Coronary artery (tissue), 2 donors: ENCODE measurements at places on chromosomes 1 and 21.

DNA sequence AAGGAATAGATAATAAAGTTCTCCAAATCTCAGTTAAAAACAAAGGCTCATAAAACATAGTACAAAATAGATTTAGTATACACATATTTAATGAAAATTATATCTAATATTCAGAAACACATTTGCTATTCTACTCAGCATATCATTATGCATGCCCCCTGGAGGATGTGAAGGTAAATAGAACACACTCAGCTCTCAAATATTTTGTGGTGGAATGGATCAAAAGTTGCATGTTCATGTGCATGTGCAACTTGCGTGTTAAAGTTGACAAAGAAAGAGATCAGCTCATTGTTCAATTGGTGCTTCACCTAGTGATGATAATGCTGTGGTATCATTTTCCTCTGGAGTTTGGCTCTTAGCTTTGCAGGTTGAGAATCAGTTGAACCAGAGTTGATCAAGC is 4.9 kb upstream of the ZNF644 start:
- no peak for DNase-seq

DNA sequence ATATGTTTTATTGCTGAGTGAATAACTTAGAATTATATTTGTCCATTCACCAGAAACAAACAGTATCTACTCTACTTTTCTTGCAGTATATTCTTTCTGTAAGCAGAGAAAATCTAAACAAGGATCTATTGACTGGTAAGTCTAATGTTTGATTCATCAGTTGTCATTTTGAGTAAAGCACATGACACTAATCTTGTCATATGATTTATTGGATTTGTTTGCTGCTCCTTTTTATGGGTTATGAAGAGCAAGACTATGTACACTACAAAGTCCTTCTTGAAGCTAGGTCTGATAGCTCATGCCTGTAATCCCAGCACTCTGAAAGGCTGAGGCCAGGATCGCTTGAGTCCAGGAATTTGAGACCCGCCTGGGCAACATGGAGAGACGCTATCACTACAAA is 23.3 kb downstream of the KMO start:
- no peak for DNase-seq

GRCh38 chr1:215473943-215474342 is 93.2 kb upstream of the KCTD3 start:
- DNase-seq = no peak

- DNase-seq = no peak
Measured at GRCh38 chr21:38796424-38796823, 9.3 kb upstream of the ETS2 start.
